ENCODE measurements at places on chromosomes 6 and 20. TPM values are rescaled to one million over a fixed set of nuclear protein-coding genes. Genes with fewer than 3 reads are reported as not detected.

Gene HLA-DRA
- total RNA-seq, result not detected

Gene PHACTR3
- not detected for total RNA-seq

Gene CST5
- total RNA-seq, result not detected

Gene FHL5
- not detected for total RNA-seq
